ENCODE measurements at places on chromosomes 7 and 10. TPM values are rescaled to one million over a fixed set of nuclear protein-coding genes. Genes with fewer than 3 reads are reported as not detected.

DNA sequence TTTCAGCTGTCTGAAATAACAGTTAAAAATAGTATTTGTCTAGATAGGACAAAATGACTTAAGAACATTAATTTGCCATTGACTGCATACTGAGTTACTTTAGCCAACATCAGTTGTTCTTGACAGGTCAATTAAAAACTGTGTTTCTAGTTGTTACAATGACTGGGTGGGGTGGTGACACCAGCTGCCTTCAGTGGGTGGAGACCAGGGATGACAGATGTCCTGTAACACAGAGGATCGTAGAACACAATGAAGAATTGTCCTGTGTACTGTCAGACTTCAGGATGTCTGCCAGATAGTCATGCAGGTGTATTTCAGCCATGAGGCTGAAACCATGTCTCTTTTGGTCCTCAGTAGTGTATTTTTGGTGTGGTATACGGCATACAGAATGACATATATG, 24.4 kb downstream of the TRUB1 start:
- DNase-seq: peak; percentile 17

CPA1 gene
- total RNA-seq: not detected

TAS2R4 gene
- total RNA-seq: 1.0 TPM

DNA sequence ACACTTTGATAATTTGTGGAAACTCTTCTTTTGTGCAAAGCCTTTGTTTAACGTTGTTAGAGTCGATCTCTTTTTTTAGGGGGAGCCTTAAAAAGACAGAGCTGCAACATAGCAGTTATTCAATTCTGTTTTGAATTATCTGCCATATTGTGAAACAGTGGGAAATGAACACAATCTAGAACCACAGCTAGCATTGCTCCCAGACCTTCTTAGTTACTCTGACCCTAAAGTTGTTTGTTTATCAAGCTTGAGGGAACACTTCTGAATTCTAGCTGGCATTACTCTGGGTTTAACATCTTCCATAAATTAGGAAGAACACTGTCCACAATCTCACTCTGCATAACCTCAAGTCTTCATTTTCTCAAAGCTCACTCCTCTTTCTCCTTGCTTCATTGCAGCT, 217.7 kb downstream of the PRKG1 start:
- DNase-seq: no peak

GRCh38 chr10:5988336-5988920, 11.1 kb upstream of the IL15RA start:
- DNase-seq: no peak

DNA sequence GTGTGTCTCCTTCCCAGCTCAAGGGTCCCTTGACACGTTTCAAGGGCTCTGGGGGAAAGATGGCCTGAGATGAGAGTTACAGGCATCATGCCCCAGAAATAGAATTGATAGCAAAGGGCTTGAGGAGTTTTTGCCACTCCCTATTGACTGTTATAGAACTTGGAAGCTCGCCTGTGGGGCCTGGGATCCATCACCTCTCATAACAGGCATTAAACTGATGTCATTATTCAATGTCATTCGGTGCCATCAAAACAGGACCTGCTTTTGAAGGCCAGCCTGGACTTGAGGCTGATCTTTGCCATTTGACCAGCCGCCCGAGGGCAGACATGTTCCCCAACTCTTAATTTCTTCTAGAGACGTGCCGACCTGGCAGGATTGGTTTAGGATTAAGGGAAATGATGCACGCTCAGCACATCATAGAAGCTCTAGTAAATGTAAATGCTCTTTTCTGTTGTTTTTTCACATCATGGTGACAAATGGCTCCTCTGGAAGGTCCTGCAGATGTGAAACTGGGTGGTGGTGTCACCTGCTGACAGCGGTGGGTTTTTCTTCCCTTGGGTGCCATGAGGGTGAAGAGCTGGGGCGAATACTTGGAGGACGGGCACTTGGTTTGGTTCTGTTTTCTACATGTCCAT, 16.7 kb upstream of the KLF6 start:
- DNase-seq: no peak
